ENCODE measurements at places on chromosomes 3 and 15.
A peak's percentile ranks its signal among the peaks of the same experiment; 100 is the strongest.

DNA sequence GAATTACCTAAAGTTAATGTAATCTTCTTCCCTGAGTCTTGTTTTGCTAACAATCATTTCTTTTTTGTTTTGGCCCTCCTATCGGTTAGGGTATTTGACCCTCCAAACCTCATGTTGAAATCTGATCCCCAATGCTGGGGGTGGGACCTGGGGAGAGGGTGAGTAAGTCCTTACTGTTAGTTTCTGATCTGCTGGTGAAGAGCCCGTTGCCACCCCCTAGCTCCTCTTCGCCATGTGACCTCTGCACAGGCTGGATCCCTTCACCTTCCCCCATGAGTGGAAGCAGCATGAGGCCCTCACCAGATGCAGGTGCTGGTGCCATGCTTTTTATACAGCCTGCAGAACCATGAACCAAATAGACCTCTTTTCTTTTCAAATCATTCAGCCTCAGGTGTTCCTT is 62.8 kb upstream of the ADCY5 start:
- DNase-seq = no peak

- DNase-seq = no peak
Measured at GRCh38 chr3:69174871-69175737, 52.7 kb upstream of the LMOD3 start.

- no peak for DNase-seq
Measured at GRCh38 chr3:159620281-159620680, 368.4 kb upstream of the IL12A start.

DNA sequence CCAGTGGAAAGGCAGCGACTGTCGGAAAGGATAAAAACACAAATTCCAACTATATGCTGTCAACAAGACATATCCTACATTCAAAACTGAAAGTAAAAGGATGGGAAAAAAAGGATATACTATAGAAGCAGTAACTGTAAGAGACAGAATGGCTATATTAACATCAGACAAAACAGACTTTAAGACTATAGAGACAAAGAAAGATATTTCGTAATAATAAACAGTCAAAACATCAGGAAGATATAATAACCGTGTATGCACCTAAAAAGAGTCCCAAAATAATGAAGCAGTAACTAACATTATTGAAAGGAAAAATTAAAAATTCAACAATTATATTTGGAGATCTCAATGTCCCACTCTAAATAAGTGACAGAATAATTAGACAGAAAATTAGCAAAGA is 48.2 kb downstream of the ZNF148 start:
- DNase-seq = no peak

DNA sequence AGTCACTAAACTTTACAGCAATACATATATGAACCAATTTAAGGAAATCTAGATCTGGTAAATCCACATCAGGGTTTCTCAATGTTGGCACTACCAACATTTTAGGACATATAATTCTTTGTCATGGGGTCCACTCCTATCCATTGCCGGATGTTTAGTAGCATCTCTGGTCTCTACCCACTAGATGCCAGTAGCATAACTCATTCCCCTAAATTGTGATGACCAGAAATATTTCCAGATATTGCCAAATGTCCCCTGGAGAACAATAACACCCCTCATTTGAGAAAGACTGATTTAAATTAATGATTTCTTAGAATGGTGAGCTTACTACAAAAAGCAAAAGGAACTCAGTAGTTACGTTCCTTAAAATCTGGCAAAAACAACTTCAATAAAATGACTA is 23.1 kb upstream of the ANKRD28 start:
- no peak for DNase-seq

DNA sequence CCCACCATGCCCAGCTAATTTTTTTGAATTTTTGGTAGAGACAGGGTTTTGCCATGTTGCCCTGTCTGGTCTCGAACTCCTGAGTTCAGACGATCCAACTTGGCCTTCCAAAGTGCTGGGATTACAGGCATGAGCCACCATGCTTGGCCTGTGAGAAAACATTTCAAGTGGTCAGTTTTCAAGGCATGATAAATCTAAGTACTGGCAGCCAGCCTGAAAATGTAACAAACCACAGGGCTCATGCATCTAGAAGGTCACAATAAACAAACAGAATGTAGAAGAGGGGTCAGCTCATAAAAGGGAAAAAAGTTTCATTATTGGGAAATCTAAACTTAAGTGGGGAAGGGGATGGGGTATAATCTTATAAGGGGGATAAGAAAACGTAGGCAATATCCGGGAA is 39.9 kb downstream of the PPCDC start:
- DNase-seq = no peak

DNA sequence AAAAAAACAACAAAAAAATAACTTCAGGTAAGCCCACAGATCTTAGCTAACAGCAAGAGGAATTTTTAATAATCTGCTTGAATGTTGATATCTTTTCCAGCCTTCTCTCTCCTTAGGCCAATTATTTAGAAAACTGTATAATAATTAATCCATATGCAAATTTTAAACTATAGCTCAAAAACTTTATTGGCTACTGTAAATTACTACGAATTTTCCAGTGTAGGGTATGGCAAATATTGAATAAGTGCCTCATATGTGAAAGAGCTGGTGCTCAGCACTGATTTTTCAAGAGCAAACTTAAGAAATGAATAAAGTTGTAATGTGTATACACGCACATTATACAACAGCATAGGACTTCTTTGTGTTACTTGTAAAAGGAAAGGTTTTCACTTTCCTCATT is 123.0 kb downstream of the TFDP2 start:
- DNase-seq = no peak

DNA sequence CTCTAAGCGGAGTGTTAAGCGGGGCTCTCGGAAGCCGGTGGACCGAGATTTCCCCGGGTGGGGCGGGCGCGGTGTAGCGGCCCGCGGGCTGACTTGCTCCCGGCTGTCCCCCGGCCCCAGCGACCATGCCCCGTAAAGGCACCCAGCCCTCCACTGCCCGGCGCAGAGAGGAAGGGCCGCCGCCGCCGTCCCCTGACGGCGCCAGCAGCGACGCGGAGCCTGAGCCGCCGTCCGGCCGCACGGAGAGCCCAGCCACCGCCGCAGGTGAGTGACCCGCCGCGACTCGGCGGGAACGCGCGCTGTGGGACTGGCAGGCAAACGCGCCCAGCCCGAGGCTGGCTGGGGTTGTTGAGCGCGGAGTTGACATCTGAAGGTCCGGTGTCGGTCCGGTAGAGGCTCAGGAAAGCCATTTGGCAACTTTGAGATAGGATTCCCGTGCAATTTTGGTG is 1.3 kb downstream of the SMC4 start:
- DNase-seq = peak; percentile 29

DNA sequence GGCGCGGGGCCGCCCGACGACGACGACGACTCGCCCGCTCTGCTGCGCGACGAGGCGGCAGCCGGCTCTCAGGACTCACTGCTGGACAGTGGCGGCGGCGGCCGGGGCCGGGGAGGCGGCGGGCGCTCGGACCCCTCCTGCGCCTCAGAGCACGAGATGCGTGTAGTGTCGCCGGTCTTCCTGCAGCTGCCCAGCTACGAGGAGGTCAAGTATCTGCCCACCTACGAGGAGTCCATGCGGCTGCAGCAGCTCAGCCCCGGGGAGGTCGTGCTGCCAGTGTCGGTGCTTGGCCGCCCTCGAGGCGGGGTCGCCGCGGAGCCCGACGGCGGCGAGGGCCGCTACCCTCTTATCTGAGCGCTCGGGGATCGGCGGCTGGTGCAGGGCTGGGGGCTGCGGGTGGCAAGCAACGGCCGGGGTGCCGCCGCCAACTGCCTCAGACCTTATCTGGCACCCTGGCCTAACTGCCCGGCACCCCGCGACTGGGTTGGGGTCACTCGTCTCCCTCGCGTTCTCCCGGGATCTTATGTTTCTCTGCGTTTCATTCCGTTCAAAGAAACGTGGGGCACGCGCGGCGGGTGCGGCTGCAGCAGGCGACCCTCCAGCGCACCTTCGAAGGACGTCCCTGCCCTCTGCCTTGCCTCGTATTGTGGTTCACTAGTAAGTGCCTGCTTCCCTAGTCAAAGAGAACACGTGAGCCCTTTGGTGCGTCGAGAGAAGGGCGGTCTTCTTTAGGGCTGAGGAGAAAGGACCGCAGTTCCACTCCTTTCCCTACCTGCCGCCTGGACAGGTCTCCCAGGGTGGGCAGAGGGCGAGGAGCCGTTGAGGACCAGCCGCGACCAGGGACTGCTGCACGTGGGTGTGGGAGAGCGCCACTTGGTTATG is 1.0 kb downstream of the C3orf80 start:
- no peak for DNase-seq

- DNase-seq = no peak
Measured at GRCh38 chr15:89383365-89384175, 48.9 kb upstream of the POLG start.

DNA sequence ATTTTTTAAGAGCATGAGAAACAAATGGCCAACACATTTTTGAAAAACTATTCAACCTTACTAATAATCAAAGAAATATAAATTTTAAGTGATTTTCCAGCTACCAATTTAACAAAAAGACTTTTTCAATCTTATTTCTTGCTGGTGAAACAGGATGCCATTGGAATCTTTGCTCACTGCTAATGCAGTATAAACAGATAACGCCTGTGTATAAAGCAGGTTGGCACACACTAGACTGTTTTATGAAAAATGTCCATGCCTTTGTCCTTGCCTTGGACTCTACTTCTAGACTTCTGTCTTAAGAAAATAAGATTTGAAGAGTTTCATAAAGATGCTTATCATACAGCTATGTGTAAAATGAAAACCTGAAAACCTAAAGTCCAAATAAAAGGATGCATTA is 5.0 kb upstream of the VGLL4 start:
- DNase-seq = no peak
